ENCODE measurements at places on chromosomes 16 and 17. TPM values are rescaled to one million over a fixed set of nuclear protein-coding genes. Genes with fewer than 3 reads are reported as not detected.

- H3K27ac ChIP-seq: no peak overlapping the region
- no peak for DNase-seq
Measured at GRCh38 chr16:4081047-4081446, 35.2 kb downstream of the ADCY9 start.

DNA sequence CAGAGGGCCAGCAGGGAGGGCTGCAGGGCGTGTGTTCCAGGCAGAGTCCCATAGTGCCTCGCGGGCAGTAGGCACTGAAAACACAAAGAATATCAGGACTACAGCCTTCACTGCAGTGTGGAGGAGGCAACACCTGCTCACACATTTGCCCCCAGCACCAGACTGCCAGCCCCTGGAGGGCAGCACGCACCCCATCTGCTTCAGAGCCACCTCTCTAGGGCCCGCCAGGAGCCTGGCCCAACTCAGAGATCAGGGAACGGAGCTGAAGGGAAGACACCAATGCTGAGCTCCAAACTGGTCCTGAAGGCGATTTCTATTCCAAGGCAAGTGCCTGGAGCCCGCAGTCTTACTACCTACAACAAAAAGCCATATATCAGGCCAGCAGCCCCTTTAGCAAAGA is 130.3 kb downstream of the ZNF423 start:
- peaks cover 13% of the 10 kb centered on the region for H3K36me3 ChIP-seq
- DNase-seq: no peak
- H3K4me3 ChIP-seq: no peak overlapping the region
- H3K27ac ChIP-seq: no peak overlapping the region
- H3K27me3 ChIP-seq: no peaks in the 10 kb centered on the region
- H3K4me1 ChIP-seq: 0 out of 2 replicates have a peak, but pooled peaks cover 9% of the 10 kb centered on the region

GRCh38 chr17:58161566-58161965 is 5.2 kb upstream of the OR4D2 start:
- H3K36me3 ChIP-seq: no peaks in the 10 kb centered on the region
- peaks cover 6% of the 10 kb centered on the region for H3K4me1 ChIP-seq
- peaks cover 72% of the 10 kb centered on the region for H3K27me3 ChIP-seq

DNA sequence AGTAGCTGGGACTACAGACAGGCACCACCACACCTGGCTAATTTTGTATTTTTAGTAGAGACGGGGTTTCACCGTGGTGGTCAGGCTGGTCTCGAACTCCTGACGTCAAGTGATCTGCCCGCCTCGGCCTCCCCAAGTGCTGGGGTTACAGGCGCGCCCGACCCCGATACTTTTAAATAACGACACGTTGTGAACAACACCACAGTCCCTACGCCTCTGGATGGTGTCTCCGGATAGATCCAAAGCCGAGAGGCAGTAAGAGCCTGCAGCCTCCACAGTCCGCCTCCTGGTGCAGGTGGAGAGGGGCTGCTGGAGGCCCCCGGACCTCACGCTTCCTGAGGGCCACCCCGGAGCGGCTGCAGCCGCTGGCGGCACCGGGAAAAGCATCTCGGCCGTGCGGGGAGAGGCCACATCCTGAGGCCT is 741 bp upstream of the TLCD3A start:
- H3K27ac ChIP-seq: no peak overlapping the region
- peaks cover 8% of the 10 kb centered on the region for H3K27me3 ChIP-seq
- peak overlapping the region; percentile 75 for H3K4me3 ChIP-seq
- peaks cover 21% of the 10 kb centered on the region for H3K4me1 ChIP-seq
- H3K36me3 ChIP-seq: peaks cover 22% of the 10 kb centered on the region

- H3K4me1 ChIP-seq: peaks cover 5% of the 10 kb centered on the region
- H3K27me3 ChIP-seq: no peaks in the 10 kb centered on the region
- H3K27ac ChIP-seq: peak overlapping the region; percentile 19
- peaks cover 20% of the 10 kb centered on the region for H3K36me3 ChIP-seq
- H3K4me3 ChIP-seq: no peak overlapping the region
- no peak for DNase-seq
Measured at GRCh38 chr16:69345923-69346322, 5.7 kb downstream of the TMED6 start.

DNA sequence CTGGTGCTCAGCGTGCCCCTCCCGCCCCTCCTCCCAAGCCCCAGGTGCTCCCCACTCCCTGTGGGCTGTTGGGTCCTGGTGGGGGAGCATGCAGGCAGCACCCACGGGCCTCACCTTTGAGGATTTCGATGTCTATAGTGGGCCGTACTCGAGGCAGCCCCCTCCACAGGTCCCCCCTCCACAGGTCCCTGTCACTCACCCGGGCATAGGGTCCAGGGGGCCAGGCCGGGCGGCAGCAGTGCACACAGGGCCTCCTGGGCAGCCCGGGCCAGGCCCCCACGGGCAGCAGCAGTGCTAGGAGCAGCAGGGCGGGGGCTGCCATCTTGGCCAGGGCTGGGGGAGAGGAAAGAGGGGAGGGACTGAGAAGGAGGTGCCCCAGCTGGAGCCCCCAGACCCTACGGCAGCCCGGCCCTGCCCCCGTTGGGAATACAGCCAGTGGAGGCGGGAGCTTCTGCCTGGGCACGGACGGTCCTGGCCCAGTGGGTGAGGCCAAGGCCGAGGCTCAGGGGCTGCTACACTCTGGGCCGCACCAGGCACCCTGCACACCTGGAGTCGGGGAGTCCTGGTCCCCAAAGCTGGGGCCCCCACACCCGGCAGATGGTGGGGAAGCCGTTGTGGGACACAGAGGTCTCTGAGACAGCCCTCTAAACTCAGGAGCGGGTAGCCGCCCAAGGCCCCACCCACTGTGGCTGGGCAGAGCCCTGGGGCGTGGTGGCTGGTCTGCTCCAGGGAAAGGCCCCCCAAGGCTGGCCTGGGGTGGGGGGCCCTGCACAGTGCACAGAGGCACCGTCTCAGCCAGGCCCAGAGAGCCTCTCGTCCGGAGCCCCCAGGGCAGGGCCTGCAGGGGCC is 1.2 kb downstream of the C1QTNF8 start:
- no peak overlapping the region for H3K4me3 ChIP-seq
- H3K36me3 ChIP-seq: peaks cover 3% of the 10 kb centered on the region
- DNase-seq: no peak
- H3K4me1 ChIP-seq: no peaks in the 10 kb centered on the region
- no peaks in the 10 kb centered on the region for H3K27me3 ChIP-seq

DNA sequence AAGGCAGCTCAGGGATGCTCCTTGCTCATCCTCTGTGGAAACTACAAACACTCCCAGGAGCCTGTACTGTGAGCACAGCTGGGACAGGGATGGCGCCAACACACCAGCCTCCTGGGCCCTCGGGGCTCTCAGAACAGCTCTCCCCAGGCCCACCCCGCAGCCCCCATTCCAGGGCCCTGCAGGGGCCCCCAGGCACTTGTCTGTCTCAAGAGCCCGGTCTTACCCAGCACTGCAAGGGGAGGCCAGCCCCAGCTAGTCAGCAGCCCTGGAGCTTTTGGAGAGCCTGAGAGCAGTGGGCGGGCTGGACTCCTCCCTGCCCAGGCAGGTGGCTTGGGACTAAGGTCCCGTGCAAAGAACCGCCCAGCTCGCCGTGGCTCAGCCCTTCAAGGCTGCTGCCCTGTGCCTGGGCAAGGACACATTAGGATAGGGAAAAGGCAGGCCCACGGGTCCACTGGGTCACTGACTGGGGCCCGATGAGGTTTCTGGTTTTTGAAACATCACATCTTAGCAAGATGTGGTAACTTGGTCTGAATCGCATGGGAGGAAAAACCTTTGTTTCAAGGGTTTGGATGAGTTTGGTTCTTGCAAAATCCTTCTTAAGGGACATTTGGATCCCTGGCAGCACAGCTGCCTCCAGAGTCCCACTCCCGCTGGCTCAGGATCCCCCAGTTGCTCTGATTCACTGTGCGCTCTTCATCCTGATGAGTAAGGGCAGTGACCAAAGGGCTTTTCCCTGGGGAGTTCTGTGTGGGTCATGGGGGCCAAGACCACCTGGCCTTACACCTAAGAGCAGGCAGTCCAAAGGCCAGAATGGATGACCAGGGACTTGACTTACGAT is 2.8 kb downstream of the DNASE1L2 start:
- DNase-seq: peak; percentile 38
- H3K4me1 ChIP-seq: no peaks in the 10 kb centered on the region
- H3K27ac ChIP-seq: 0 out of 2 replicates have a peak overlapping the region, but pooled peaks have one; percentile 32
- H3K36me3 ChIP-seq: peaks cover 15% of the 10 kb centered on the region
- no peak overlapping the region for H3K4me3 ChIP-seq

GRCh38 chr16:64089697-64090096 is 1032.2 kb downstream of the CDH11 start:
- no peak overlapping the region for H3K27ac ChIP-seq
- peaks cover 6% of the 10 kb centered on the region for H3K4me1 ChIP-seq
- no peak overlapping the region for H3K4me3 ChIP-seq
- H3K27me3 ChIP-seq: no peaks in the 10 kb centered on the region

GRCh38 chr16:16923479-16923878 is 544.5 kb downstream of the NPIPA7 start:
- no peaks in the 10 kb centered on the region for H3K36me3 ChIP-seq
- no peak for DNase-seq
- H3K27ac ChIP-seq: no peak overlapping the region
- H3K27me3 ChIP-seq: peaks cover 29% of the 10 kb centered on the region
- peaks cover 10% of the 10 kb centered on the region for H3K4me1 ChIP-seq

DNA sequence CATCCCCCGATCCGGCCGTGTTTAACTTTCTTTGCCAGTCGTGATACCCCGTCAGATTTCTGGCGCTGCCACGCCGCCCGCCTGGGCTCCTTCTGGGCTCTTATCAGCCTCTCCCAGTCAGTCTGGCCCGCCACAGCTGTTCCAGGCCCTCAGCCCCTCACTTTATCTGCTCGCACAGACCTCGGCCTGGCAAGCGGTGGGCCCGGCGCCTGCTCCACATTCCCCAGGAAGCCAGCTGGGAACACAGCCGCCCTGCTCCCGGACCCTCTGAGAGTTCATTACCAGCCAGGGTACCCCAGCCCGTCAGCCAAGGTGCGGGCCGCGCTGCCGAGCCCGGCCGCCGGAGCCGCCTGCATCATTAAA is 157.5 kb downstream of the ZNF423 start:
- H3K4me3 ChIP-seq: no peak overlapping the region
- no peaks in the 10 kb centered on the region for H3K36me3 ChIP-seq
- H3K27me3 ChIP-seq: no peaks in the 10 kb centered on the region
- DNase-seq: no peak

DNA sequence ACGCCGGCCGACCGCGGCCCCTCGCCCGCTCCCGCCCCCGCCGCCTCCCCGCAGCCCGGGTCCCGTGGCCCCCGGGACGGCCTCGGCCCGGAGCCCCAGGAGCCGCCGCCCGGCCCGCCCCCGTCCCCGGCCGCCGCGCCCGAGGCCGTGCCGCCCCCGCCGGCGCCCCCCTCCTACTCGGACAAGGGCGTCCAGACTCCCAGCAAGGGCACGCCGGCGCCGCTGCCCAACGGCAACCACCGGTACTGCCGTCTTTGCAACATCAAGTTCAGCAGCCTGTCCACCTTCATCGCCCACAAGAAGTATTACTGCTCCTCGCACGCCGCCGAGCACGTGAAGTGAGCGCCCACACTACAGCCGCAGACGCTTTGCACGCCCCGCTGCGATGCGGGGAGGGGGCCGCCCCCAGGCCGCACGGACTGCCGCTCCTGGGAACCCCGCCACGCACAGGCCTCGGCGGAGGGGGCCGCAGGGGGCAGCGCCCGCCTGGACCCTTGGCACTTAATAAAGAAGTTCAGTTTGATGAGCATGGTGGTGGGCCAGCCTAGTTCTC is 35.5 kb upstream of the ZC3H18 start:
- H3K27ac ChIP-seq: no peak overlapping the region
- H3K4me3 ChIP-seq: peak overlapping the region; percentile 70
- peaks cover 8% of the 10 kb centered on the region for H3K27me3 ChIP-seq
- no peaks in the 10 kb centered on the region for H3K36me3 ChIP-seq
- peaks cover 12% of the 10 kb centered on the region for H3K4me1 ChIP-seq

- no peak overlapping the region for H3K27ac ChIP-seq
- H3K36me3 ChIP-seq: no peaks in the 10 kb centered on the region
- no peaks in the 10 kb centered on the region for H3K4me1 ChIP-seq
- DNase-seq: no peak
- no peak overlapping the region for H3K4me3 ChIP-seq
Measured at GRCh38 chr16:5003828-5004227, 29.9 kb downstream of the NAGPA start.

The CPSF4L gene
- not detected for total RNA-seq

The MYH3 gene
- total RNA-seq: 1.6 TPM

The SEC14L1 gene
- 82.8 TPM for total RNA-seq

The FSCN2 gene
- 0.89 TPM for total RNA-seq

All from WTC11 (cell line).